ENCODE measurements at places on chromosomes 12 and 14.

DNA sequence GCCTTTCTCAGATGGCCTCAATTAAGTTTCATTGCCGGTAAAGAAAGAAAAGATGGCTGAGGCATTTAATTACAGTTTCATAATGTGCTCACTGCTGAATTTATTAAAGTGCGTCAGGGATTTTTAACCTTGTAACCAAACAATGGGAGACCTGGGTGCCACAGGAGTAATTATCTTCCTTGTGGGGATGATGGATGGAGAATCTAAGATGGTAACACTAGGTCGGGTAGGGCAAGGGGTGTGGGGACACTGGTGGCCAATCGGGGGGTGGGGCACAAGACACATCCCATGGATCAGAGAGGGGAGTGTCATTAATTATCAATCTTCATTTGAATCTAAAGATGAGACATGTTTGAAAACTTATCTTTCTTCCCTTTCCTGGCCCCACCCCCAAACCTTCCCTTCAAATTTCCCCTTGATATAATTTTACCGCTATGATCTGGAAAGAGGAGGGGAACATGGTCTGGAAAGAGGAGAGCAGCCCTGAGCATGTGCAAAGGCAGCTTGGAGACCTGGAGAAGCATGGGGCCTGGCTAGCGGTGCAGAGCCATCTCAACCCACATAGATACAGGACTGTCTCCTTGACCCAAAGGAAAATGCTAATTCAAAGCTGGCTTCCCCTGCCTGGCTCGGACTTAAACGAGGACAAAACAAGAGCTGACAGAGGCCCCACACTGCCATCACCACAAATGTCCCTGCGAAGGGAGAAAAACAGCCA lies 231.3 kb upstream of the NOS1 start:
- DNase-seq, result no peak

DNA sequence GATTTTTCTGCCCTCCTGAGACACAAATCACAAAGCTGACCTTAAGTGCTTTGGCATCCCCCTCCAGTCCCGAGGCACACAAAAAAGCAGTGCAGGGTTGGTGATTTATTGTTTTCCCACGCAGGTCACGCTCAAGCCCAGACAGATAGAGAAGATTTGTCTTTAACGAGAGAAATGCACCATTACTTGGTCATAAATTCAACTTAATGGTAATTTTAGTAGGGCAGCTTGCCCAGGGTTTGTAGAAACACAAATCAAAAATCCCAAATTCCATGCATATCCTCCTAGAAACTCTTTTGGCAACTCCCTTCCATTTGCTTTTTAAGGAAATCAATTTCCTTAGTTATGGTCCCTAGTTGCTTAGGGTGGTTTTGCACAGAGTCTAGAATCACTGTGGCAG lies 132.6 kb downstream of the IGF1 start:
- DNase-seq, result no peak

DNA sequence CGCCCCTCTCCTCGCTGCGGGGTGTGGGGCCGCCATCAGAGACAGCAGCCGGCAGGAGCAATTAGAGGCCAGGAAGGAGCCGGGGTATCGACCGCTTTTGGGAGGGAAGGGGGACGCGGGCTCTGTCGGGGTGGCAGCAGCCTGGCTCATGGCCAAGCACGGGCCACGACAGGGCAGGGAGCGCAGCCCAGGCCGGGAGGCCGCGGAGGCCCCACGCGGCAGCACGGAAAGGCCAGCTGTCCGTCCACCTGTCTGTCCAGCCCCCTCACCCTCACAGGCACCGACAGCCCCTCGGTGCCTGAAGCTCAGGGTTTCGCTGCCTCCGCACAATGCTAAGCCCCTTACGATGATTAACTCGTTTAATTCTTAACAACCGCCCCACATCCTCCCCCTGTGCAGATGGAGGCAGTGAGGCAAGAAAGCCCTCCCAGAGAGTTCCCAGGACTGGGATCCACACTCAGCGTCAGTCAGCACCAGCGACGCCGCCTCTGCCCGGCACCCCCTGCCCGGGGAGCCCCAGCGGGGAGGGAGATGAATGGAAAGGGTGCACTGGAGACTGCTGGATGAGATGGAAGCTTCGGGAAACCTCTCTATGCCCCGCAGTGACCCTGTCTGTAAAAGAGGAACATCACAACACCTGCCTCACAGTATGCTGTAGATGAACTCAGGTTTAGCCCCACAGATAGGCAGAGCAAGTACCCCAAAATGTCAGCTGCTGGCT lies 23.7 kb downstream of the NCOR2 start:
- no peak for DNase-seq

DNA sequence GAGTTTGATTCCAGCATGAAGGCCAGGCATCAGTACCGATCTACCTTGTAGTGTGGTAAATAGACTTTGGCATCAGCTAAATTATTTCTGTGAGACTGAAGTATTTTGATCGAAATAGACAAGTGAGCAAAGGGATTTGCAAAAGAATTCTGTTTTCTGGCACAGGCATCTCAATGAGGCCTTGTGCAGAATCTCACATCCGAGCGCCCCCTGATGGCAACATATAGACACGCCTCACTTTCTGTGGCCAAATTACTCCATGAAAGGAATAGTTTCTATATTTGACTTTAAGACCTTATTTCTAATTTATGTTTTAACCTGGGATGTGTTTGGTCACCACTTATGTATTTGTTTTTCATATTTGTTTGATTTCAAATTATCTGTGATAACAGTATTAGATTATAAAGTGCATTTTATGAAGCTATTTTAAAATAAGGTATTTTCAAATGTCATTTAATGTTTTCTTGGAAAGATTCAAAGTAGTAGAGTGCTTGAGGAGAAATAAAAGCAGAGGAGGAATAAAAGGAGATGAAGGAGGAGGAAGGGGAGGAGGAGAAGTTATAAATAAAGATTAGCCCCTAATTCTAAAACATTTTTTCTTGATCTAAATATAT lies 731.9 kb downstream of the NRXN3 start:
- no peak for DNase-seq

DNA sequence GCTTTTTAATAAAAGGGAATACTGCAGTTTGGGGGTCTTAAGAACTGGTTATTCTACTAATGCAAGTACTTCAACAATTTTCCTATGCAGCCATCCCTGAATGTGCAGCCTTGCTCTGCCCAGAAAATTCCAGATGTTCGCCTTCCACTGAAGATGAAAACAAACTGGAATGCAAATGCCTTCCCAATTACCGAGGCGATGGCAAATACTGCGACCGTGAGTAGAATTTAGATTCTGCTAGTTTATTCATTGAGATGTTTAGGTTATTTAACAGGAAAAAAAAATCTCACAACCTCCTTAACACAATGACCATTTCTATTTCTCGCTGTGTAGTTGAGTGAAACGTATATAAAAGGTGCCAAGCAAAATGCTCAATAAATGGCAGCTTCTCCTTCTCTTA lies 49.9 kb downstream of the STAB2 start:
- DNase-seq, result no peak

DNA sequence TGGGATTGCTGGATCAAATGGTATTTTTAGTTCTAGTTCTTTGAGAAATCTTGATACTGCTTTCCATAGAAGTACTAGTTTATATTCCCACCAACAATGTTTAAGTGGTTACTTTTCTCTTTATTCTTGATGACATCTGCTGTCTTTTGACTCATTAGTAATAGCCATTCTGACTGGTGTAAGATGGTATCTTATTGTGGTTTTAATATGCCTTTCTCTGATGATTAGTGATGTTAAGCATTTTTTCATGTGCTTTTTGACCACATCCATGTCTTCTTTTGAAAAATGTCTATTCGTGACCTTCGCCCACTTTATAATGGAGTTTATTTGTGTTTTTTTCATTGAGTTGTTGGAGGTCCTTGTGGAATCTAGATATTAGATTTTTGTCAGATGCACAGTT lies 865.7 kb downstream of the SLC6A15 start:
- DNase-seq, result no peak

- no peak for DNase-seq
Measured at GRCh38 chr12:6955108-6956020, 4.2 kb downstream of the PTPN6 start.

DNA sequence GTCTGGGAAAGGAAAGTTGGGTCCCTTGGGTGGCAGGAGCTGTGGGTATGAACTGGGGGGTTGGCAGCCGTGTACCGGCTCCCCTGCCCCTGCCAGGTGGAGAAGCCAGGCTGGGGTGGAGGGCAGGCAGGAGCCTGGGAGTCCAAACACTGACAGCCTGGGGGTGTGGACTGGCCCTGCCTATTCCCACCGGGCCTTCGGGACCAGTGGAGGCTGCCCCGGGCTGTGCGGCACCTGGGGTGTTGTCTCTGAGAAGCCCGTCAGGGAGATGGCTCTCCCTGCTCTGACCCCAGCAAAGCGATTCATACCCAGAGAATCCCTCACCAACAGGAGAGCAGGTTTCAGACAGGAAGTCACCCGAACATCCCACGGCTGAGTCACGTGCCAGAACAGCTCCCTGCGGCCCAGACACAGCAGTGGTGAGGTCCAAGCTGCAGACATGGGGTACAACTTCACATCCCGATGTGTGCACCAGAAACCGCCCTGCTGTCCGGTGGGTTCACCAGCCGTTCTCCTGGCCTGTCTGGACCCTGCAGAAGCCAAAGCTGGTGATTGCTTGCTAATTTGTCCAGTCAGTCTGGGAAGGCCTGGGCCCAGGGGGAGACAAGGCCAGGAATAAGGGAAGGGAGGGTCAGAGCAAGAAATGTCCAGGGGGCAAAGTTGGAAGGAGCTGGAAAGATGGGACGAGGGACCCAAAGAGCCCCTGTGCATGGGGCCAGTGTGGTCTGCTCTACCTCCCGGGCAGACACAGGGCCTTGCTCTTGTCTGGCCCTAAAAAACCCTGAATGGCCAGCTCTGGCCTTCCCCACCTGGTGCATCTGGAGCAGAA lies 2.1 kb upstream of the GPR132 start:
- DNase-seq, result no peak

DNA sequence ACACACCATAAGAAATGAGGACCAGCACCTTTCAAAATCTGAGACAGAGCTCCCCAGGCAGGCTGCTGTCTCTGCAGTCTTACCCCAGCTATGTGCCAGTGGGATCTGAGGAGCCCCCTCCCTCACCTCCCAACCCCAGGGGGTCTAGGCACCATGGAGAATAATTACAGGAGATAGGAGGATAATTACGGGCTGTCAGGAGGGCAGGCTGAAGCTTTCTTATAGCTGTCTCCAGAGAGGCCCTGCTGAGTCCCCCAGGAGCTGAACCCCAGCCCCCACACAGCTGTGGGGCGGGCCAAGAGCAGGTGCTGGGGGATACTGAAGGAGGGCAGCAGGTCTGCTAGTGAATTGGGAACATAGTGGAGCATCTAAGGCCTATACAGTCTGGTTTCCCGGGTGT lies 6.8 kb downstream of the CPNE6 start:
- no peak for DNase-seq

- no peak for DNase-seq
Measured at GRCh38 chr14:80325688-80326087, 114.4 kb upstream of the DIO2 start.

DNA sequence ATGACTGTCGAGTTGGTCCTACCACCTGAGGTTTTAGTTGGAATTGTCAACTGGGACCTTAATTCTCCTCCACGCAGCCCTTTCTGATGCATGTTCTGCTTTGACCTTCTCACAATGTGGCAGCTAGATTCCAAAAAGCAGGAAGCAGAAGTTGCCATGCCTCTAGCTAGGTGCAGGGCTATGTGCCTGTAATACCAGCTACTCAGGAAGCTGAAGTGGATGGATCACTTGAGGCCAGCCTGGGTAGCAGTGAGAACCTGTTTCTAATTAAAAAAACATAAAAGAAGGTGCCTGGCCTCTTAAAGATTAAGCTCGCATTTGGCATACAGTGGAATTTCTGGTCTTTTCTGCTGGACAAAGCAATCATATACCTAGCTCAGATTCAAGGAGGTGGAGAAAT lies 77.1 kb downstream of the FGD4 start:
- DNase-seq, result no peak

DNA sequence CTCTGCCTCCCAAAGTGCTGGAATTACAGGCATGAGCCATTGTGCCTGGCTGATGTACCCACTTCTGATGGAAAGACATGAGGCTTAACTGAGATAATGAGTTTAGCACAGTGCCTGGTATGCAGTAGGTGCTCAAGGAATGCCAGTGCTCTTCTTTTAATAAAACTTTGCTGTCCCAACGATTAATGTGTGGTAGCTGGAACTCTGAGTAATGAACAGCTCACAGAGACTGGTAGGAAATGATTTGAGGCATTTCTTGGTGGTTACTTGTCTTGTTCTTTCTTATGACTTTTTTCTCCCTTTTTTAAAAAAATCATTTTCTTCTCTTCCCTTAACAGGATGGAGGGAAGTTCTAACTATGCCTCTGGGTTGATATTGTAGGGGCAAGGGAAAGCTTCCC lies 235.7 kb upstream of the PWP1 start:
- no peak for DNase-seq

DNA sequence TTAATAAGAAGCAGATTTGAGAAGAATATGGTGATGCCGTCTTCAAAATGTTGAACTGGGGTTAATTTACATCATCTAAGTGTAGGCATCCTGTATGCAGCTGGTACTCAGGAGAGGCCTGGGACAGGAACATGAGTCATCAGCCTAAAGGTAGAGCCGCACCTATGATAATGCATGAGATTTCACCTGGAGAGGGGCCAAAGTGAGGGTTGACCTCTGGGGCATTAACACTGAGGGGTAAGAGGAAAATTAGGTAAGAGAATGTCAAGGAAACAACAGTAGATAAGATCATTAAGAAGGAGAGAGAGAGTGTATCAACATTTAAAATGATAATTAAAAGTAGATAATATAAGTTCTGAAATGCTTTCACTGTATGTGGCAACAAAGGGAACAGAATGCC lies 20.2 kb upstream of the SSTR1 start:
- DNase-seq, result no peak

DNA sequence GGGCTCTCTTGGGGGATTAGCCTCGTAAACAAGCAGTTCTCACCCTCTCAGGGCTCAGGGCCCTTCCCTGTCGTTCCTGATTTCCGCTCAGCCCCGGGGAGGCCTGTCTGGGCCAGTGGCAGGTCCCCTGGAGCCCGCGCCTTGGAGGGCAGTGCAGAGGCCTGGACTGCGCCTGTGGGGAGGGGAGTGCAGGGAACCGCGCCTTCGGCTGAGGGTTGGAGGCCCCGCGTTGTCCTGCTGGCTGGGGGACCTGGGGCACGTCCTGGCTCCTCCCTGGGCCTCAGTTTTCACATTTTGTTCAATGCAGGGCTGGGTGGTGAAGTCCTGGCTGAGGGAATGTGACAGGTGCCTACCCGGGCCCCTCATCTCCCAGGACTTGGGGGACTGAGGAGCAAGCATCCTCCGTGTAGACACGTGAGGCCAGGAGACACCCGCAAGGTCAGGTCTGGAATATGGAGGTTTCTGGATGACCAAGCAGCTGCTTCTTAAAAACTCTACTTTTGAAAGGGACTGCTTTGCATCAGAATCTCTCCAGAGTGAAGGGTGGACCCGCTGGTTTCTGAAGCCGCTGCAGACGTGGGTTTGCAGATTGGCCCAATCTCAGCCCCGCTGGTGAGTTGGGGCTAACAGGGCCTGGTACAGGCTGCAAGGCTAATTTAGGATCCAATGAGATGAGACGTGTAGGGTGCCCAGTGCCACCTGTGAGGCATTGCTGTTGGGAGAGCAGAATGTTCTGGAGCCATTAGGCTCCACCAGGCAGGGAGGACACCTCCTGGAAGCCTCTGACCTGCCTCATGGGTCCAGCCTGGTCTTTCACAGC lies 80.2 kb downstream of the KIF26A start:
- no peak for DNase-seq

All from GM10248 (cell line).